Stimulated activated CD4-positive, alpha-beta T cell treated with anti-CD3 and anti-CD28 coated beads, Interleukin-12 subunit alpha, Interleukin-12 subunit beta, amount 100 ng/mL, for 48 hours (primary cell): ENCODE measurements at places on chromosomes 3 and 15.

- no peak for DNase-seq
Observed at GRCh38 chr15:98216166-98216565, 255.7 kb downstream of the ARRDC4 start.

DNA sequence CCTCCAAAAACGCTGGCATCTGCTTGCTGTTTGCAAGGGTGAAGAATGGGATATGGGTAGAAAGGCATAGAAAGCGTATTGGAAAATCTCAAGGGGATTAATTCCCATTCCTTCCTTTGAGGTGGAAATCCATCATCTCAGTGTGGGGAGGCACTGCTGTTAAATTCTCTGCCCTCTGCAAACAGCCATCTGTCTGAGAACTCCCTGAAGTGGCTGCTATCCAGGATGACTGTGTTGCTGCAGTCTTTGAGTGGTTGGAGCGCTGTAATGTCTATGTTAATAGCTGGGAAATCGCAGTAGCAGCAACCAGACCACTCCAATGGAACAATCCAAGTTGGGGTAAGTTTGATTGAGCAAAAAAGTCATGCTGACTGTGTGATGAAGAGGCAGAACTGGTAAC is 625.9 kb downstream of the NLGN1 start:
- DNase-seq = no peak

DNA sequence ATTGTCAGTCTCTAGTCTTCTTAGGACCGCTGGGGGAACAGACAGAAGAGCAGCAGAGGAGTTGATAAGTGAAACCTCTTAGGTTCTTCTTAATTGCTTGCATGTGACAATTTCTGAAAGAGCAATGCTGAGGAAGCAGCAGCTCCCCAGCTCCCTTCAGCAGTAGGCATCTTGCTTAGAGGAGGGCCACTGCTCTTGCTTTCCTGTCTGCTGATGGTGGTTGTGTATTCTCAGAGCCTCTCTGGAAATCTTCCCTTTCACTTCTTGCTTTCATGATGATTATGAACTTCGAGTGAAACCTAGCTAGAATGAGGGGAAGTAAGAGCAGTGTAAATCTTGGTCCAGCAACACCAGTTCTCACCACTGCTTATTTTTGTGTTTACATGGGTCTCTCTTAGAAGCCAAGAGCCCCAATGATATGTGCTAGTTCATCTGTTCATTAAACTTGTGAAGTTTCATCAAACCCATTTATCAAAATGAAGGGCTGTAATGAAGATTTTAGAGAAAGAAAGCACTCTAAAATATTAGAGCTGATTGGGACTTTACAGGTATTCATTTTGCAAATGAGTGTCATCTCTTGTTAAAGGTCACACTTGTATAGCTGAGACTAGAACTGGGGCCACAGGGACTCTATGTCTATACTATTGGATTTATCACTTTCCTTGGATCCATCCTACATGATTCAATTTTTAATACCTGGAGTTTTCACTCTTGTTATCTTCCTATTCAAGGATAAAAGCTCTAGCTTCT is 246.7 kb downstream of the LPP start:
- DNase-seq = peak; percentile 8

- DNase-seq = no peak
Observed at GRCh38 chr3:183261151-183261724, 8.2 kb downstream of the B3GNT5 start.

DNA sequence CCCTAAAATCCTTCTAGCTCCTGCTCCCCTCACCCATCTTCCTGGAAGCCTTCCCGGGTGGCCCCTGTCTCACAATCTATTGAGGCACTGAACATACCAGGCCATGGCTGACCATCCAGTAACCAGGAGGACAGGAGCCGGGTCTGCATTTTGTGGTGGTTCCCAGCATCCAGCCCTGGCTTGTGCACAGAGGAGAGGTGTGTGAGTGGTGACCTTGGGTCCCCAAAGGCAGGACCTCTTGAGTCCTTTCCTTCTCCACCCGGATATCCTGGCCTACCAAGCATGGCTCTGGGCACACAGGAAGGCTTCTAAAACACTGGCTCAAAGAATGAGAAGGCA is 7.8 kb downstream of the CSK start:
- no peak for DNase-seq

GRCh38 chr3:186002884-186003472 is 65.2 kb upstream of the TRA2B start:
- no peak for DNase-seq

DNA sequence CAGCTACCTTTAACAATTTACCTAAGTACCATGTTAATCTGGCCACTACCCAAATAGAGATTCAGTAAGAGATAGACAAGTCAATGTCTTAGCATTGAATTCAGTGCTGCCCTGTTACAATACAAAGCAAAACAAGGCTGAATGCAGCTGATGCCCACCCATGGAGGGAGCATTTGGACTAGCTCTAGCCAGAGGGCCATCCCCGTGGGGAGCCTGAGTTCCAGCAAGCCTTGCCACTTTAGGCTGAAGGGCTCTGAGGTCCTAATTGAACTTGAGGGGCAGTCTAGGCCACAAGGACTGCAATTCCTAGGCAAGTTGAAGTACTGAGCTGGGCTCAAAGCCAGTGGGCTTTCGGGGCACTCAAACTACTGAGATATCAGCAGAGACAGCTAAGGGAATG is 265.9 kb downstream of the EFHB start:
- no peak for DNase-seq

- no peak for DNase-seq
Observed at GRCh38 chr3:127549826-127550467, 40.6 kb downstream of the TPRA1 start.

GRCh38 chr3:172085557-172085895 is 46.1 kb downstream of the FNDC3B start:
- DNase-seq = no peak

GRCh38 chr3:169964176-169964575 is 2.4 kb upstream of the SEC62 start:
- DNase-seq = no peak
